ENCODE measurements at places on chromosomes 6 and 20. TPM values are rescaled to one million over a fixed set of nuclear protein-coding genes. Genes with fewer than 3 reads are reported as not detected.

DNA sequence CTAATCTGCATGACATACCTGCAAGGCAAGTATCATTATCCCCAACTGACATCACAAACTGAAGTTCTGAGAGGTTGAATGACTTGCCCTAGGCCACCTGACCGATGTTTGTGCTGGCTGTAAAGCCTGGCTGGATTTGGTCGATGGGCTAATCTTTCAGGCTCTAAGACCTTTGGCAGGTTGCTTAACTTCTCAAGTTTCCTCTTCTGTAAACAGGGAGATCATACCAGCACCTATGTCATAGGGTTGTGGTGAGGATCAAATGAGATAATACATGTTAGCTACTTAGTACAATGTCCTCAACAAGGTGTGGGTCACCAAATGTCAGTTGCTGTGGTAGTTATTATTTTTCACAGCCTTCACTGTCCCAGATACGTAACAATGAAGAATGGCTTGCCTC lies 14.2 kb downstream of the ANKRD66 start:
- no peak for DNase-seq

Gene HLA-G
- total RNA-seq = 0.62 TPM

Gene PLA2G7
- total RNA-seq = 0.46 TPM

Gene ADGRB3
- 0.51 TPM for total RNA-seq

Gene VNN1
- 0.30 TPM for total RNA-seq

DNA sequence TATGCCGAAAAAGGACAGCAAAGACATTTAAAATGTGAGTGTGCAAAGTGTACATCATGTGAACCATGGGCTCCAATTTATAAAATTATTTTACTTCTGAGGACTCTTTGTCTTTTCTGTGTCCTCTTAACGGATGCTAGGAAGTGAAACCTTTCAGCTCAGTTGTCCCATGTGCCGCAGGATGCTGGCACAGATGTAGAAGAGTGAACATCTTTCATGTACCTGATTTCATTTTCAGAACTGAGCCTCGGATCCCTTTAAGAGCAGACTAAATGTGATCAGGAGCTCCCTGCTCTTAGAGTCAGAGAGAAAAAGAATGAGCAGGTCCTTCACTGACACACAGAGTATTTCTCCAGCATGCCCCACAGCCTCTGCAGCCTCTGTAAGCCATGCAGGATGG lies 27.6 kb upstream of the FUCA2 start:
- no peak for DNase-seq

DNA sequence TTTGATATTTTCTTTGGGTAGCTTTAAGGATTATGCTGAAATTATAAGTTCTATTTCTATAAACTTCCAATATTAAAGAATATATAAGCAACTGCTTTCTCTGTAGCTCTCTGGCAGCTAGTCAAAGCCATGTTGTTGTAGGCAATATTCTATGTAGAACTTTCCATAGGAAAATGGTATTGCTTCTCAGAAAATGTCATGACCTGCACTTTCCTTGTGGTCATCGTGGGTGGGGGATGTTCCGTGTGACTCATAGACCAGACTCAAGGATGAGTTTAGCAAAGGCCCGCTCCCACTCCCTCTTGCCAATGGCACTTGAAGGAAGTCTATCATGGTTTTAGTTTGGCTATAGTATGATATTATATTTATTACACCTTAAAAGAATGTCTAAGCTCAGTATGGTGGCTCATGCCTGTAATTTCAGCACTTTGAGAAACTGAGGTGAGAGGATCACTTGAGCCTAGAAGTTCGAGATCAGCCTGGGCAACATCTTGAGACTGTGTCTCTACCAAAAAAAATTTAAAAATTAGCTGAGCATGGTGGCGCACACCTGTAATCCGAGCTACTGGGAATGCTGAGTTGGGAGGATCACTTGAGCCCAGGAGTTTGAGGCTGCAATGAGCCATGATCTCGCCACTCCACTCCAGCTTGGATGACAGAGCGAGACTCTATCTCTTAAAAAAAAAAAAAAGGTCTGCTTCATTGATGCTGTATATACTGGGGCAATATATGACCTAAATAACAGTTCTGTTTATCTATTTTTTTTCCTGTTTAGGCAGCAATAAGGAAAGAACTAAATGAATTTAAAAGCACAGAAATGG lies 36.6 kb upstream of the LTV1 start:
- no peak for DNase-seq

DNA sequence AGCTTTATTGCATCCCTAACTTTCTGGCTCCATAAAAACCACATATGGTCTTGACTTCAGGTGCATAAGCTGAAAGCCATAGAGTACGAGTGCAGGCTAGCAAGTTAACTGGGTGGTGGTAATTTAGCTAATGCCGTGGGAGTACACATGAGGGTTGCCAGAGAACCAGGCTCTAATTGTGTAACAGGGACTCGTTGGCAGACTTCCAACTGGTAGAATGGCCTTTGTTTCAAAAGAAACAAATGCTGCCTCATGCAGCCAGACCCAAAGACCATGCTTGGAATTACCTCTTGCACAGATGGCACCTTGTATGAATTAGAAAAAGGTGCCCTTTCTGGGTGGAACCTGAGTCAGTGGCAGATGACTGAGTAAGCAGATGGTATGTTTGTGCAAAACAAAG lies 73.2 kb downstream of the LY86 start:
- DNase-seq = no peak

DNA sequence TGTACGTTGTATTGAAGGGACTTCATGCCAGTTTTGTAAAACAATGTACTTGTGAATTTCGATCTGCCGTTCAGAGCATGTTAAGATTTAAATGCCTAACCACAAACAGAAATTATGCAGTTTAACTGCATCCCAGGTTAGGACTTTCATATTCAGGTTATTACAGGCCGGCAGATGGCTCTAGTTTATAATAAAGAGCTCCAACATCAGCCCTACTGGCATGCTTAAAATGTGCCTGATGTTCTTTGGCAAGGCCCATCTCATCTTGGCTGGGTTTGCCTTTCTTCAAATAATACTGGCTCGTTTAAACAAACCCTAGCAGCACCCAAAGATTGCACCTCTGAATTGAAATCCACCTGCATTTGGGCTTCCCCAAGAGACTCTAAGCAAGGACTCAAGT lies 169.3 kb upstream of the RIN2 start:
- DNase-seq = no peak

GRCh38 chr20:46458866-46459750 lies 52.7 kb upstream of the ELMO2 start:
- no peak for DNase-seq

Gene GJA1
- total RNA-seq = 268 TPM

DNA sequence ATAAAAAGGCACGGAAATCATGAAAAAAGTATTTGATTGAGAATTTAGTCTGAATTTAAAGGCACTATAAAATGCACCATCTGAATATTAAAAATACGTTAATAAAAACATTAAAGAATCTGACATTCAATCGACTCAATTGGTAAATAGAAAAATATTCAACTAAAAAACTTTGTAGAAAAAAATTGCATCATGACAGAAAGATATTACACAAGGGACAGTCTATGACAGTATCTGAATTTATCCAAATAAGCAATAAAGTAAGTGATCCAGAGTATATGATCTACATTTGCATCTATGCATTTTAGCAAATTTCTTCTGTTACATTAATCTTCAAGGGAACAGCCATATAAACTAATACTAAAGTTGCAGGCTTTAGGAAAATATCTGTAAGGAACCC lies 9.4 kb downstream of the FRK start:
- no peak for DNase-seq

Gene TMEM30A
- 57.4 TPM for total RNA-seq

Gene IFNGR1
- total RNA-seq = 60.1 TPM

Gene SH3BGRL2
- total RNA-seq = 5.8 TPM

DNA sequence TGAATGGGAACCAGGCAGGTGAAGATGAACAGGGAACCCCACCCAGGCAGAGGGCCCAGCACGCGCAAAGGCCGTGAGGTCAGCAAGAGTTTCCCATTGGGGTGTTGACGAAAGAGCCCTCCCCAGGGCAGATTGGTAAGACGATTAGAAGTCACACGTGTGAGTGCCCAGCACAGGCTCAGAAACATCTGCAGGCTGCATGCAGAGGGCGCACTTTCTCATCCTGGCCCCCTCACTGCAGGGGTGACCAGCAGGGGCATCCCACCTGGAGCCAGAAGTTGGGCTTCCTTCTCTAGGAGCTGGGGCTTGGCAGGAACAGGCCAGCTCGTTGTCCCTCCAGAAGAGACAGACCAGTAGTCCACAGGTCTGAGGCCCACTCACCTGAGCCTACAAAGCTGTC lies 38.4 kb downstream of the VSTM2L start:
- DNase-seq = peak; percentile 63

DNA sequence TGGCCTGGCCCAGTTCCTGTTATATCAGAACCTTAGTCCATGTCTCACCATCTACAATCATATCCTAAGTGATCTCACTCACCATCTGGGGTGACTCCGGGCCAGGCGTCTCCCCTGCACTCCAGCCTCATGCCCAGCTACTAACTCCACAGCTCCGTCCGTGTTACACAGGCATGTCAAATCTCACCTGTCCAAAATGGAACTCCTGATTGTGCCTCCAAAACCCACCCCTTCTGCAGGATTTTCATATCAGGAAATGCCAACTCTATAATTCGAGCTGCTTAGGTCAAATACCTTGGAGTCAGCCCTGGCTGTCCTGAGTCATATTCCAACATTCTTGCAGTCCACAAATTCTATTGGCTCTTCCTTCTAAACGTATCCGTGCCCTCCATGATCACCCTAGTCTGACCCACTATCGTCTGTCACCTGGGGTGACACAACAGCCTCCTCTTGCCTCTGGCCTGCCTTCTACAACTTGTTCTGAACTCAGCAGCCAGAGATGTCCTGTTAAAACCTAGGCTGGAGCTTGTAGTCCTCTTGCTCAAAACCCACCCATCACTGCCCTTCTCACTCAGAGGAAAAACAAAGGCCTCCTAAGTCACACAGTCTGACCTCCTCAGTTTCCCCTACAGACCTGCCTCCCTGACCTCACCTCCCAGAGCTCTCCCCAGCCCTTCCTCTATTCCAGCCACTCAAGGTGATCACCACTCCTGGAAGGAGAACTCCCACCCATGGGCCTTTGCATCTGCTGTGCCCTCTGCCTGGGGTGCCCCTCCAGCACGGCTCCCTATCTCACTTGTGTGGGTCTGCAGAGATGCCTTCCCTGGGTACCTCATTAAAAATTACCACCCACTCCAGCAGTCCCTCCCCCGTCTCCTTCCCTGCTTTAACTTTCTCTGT lies 85.3 kb upstream of the SIRPA start:
- no peak for DNase-seq

Gene AGER
- total RNA-seq = 3.5 TPM

- peak; percentile 22 for DNase-seq
Observed at GRCh38 chr6:167428664-167429333, 103.9 kb downstream of the TTLL2 start.

Gene ZBP1
- total RNA-seq = 0.43 TPM

Gene DSE
- total RNA-seq = 14.3 TPM

GRCh38 chr6:134835993-134836392 lies 113.9 kb downstream of the ALDH8A1 start:
- DNase-seq = no peak

GRCh38 chr20:53785320-53785719 lies 191.7 kb upstream of the ZNF217 start:
- DNase-seq = no peak

DNA sequence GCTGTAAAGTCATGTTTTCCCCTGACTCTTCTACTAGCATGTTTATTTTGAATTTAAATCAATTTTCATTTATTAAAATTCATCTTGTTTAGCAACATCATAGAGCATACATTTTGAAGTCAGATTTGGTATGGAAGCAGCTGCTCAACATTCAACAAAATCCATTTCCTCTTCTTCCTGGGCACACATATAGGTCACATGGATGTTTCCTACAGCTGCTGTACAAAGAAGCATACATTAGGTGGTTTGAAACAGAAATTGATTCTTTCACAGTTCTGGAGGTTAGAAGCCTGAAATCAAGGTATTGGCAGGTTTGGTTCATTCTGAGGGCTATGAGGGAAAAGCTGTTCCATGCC lies 495.2 kb downstream of the RFPL4B start:
- no peak for DNase-seq

- no peak for DNase-seq
Observed at GRCh38 chr20:58112017-58112781, 116.3 kb downstream of the ANKRD60 start.

GRCh38 chr6:126701676-126702560 lies 362.0 kb downstream of the CENPW start:
- no peak for DNase-seq

DNA sequence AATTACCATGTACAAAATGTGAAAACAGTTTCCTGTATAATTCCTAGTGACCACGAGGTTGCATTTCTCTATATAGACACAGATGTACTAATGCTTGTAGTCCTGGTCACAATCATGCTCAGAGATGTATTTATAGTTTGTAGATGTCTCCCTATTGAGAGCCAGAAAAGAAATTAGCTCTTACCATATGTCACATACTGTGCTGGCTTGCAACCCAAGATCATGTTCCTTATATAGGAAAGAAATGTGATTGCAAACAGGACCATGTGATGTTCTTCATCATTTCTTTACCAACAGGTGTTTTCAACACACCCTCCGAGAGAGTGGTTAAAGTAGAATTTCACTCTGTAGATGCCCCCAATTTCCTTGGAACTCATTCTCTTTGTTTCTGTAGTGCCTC lies 369.4 kb downstream of the CBLN4 start:
- DNase-seq = no peak

Gene SIRPD
- total RNA-seq = not detected

Gene SYS1
- 17.4 TPM for total RNA-seq

Gene POPDC3
- total RNA-seq = 35.1 TPM

DNA sequence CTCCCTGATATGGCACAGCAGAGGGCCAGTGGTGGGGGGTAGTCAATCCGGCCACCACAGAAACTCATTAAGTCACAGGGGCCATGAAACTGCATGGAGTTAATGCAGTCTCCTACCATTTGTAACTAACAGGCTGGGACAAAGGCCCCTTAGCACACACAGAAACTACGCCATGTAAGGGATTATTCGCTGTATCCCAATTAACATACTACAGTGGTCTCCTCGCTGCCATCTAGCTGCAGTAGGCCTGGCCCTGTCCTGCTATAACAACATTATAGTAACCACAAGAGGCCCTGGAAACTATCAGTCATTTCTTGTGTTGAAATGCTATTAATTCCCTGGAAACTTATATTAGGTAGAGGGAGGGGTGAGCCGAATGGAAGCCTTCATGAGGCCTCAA lies 72.3 kb upstream of the CCN2 start:
- DNase-seq = no peak

DNA sequence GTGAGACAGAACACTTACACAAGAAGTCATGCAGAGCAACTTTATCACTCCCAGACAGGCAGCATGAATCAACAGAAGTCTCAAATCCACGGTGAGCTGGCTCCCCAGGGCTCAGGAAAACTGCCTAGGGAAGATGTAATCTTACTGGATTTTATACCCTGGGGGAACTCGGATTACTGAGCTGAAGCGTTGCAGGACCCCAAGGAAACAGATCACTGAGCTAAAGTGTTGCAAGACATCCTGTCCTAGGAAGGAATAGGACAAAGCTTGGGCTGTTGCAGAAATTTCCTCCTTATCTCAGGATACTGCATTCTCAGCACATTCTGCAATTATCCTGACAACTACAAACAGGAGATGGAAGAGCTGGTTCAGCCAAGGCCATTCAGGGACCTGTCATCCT lies 224.8 kb downstream of the TFAP2A start:
- DNase-seq = no peak

Gene CCN2
- 76.5 TPM for total RNA-seq

Gene MRPL18
- 53.1 TPM for total RNA-seq

Gene MATN4
- total RNA-seq = not detected

Gene AAR2
- 14.7 TPM for total RNA-seq

Data from cardiac septum (tissue), 1 donor.